ENCODE measurements at places on chromosomes 7 and 10. TPM values are rescaled to one million over a fixed set of nuclear protein-coding genes. Genes with fewer than 3 reads are reported as not detected.

CASP7 gene
- total RNA-seq, result 38.4 TPM

MYPN gene
- 3.1 TPM for total RNA-seq

LMTK2 gene
- total RNA-seq, result 12.4 TPM

CFAP58 gene
- 0.69 TPM for total RNA-seq
